ENCODE measurements at places on chromosomes 4 and X. TPM values are rescaled to one million over a fixed set of nuclear protein-coding genes. Genes with fewer than 3 reads are reported as not detected.

The ADGRG2 gene
- not detected for total RNA-seq

The MMRN1 gene
- not detected for total RNA-seq

The UCHL1 gene
- total RNA-seq: 0.83 TPM

The YY2 gene
- 1.8 TPM for total RNA-seq

The ABLIM2 gene
- 0.72 TPM for total RNA-seq

The GPM6B gene
- total RNA-seq: not detected

The SHISA3 gene
- total RNA-seq: 0.11 TPM

The PRR32 gene
- not detected for total RNA-seq

The SASH3 gene
- total RNA-seq: 140 TPM

The GAGE1 gene
- not detected for total RNA-seq

- H3K27me3 ChIP-seq: no peaks in the 10 kb centered on the region
- H3K4me1 ChIP-seq: no peaks in the 10 kb centered on the region
- H3K36me3 ChIP-seq: no peaks in the 10 kb centered on the region
- no peak overlapping the region for H3K4me3 ChIP-seq
Observed at GRCh38 chr4:54155936-54156335, 56.0 kb downstream of the GSX2 start.

GRCh38 chr4:68218044-68218443 lies 27.4 kb downstream of the TMPRSS11B start:
- no peak for DNase-seq
- H3K4me3 ChIP-seq: no peak overlapping the region
- H3K27ac ChIP-seq: no peak overlapping the region
- H3K4me1 ChIP-seq: no peaks in the 10 kb centered on the region
- no peaks in the 10 kb centered on the region for H3K36me3 ChIP-seq

GRCh38 chr4:113423631-113424030 lies 337.9 kb downstream of the CAMK2D start:
- DNase-seq: no peak
- no peaks in the 10 kb centered on the region for H3K36me3 ChIP-seq
- H3K27me3 ChIP-seq: no peaks in the 10 kb centered on the region
- H3K27ac ChIP-seq: no peak overlapping the region
- no peak overlapping the region for H3K4me3 ChIP-seq

- DNase-seq: no peak
- no peak overlapping the region for H3K4me3 ChIP-seq
- H3K4me1 ChIP-seq: no peaks in the 10 kb centered on the region
Observed at GRCh38 chrX:50158593-50158992, 42.2 kb downstream of the AKAP4 start.

DNA sequence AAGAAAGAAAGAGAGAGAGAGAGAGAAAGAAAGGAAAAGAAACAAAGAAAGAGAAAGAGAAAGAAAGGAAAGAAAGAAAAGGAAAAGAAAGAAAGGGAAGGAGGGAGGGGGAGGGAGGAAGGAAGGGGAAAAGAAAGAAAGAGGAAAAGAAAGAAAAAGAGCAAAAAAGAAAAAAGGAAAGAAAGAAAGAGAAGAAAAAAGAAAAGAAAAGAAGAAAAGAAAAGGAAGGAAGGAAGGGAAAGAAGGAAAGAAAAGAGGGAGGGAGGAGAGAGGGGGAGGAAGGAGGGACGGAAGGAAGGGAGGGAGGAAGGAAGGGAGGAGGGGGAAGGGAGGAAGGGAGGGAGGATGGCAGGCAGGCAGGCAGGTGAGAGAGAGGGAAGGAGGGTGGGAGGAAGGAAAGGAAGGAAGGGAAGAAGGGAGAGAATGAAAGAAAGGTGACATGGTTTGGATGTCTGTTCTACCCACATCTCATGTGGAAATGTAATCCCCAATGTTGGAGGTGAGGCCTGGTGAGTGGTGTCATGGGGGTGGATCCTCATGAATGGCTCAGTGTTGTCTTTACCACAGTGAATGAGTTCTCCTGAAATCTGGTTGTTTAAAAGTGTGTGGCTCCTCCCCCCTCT lies 83.0 kb upstream of the DCLK2 start:
- no peak for DNase-seq
- no peaks in the 10 kb centered on the region for H3K27me3 ChIP-seq
- no peaks in the 10 kb centered on the region for H3K36me3 ChIP-seq
- no peak overlapping the region for H3K4me3 ChIP-seq
- H3K4me1 ChIP-seq: no peaks in the 10 kb centered on the region
- no peak overlapping the region for H3K27ac ChIP-seq

DNA sequence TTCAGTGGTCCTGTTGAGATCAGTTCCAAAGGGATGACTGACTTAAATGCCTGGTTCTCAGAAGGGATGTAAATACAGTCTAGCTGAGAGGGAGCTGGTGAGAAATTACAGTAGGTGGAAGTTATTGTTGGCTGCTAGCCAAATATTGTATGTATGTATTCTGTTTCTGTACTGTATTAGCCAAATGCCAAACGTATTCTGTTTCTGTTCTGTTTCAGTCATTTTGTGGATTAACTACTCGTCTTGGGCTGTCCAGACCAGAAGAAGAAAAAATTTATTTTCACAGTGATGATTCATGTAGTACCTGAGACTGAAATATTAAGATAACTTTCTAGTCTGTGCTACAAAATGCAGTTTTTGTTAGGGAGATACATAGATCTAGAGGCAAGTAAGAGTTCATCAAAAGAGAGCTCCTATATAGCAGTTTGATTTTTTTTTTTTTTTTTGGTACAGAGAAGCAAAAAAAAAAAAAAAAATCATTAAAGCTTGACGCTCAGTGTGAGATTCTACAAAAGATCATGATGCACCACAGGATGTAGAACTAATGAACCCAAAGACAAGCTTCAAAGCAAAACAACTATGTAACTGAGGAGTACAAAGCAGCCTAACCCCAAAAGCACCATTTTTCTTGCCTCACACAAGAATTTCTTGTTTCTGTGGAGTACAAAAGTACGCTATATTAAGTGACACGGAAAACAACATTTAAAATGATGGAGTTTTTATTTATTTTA lies 54.8 kb downstream of the CASP6 start:
- H3K4me1 ChIP-seq: peaks cover 80% of the 10 kb centered on the region
- DNase-seq: no peak
- no peaks in the 10 kb centered on the region for H3K36me3 ChIP-seq
- peak overlapping the region; percentile 50 for H3K4me3 ChIP-seq

GRCh38 chr4:63777601-63778000 lies 631.6 kb downstream of the TECRL start:
- H3K27me3 ChIP-seq: no peaks in the 10 kb centered on the region
- H3K36me3 ChIP-seq: no peaks in the 10 kb centered on the region
- DNase-seq: no peak

GRCh38 chr4:110268352-110268751 lies 69.9 kb upstream of the ELOVL6 start:
- no peaks in the 10 kb centered on the region for H3K27me3 ChIP-seq
- no peak overlapping the region for H3K4me3 ChIP-seq
- no peak for DNase-seq
- H3K27ac ChIP-seq: no peak overlapping the region
- H3K36me3 ChIP-seq: no peaks in the 10 kb centered on the region
- no peaks in the 10 kb centered on the region for H3K4me1 ChIP-seq

- H3K4me1 ChIP-seq: peaks cover 5% of the 10 kb centered on the region
- DNase-seq: no peak
- H3K27me3 ChIP-seq: no peaks in the 10 kb centered on the region
- H3K27ac ChIP-seq: no peak overlapping the region
- H3K36me3 ChIP-seq: no peaks in the 10 kb centered on the region
Observed at GRCh38 chr4:89368861-89369260, 61.3 kb upstream of the GPRIN3 start.

DNA sequence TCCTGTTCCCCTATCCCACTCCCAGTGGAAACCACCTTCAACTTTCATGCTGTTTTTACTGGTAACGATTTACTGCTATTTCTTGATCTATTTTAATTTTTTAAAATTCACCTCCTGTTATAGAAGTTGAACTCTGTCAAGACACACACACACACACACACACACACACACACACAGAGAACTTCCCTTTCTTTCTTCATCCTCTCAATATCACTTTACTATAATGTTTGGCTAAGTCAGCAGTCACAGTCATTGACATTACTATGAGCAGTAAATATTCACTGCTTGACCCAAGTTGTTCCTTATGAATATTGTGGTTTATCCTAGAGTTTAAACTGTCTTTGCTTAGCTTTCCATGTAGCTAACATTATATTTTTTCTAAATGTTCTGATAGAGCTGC lies 24.0 kb upstream of the SGMS2 start:
- no peaks in the 10 kb centered on the region for H3K36me3 ChIP-seq
- no peaks in the 10 kb centered on the region for H3K27me3 ChIP-seq
- H3K27ac ChIP-seq: no peak overlapping the region
- H3K4me1 ChIP-seq: no peaks in the 10 kb centered on the region
- H3K4me3 ChIP-seq: no peak overlapping the region

- no peaks in the 10 kb centered on the region for H3K36me3 ChIP-seq
- H3K4me1 ChIP-seq: peaks cover under 1% of the 10 kb centered on the region
- DNase-seq: no peak
- peaks cover 2% of the 10 kb centered on the region for H3K27me3 ChIP-seq
Observed at GRCh38 chr4:169275180-169275579, 4.4 kb upstream of the SH3RF1 start.

DNA sequence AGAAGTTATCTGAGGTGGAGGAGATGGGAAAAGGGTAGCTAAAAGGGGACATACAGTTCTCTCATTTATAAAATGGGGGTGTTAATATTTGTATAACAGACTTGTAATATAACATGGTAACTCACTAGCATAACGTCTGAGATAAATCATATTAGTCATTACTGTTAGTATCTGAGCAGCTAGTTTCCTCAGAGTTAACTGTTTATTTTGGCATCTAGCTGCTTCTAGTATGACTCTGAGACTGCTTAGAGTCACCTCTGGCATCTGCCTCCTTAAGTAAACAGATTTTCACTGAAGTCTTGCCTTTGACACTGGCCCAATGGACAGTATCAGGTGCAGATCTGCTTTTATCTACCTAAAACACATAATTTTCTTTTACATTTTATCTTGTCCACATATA lies 58.1 kb downstream of the SLC30A9 start:
- H3K27me3 ChIP-seq: no peaks in the 10 kb centered on the region
- no peak overlapping the region for H3K4me3 ChIP-seq
- H3K27ac ChIP-seq: no peak overlapping the region
- no peaks in the 10 kb centered on the region for H3K36me3 ChIP-seq

GRCh38 chr4:102564399-102565059 lies 63.4 kb downstream of the NFKB1 start:
- H3K4me1 ChIP-seq: peaks cover 33% of the 10 kb centered on the region
- H3K27ac ChIP-seq: no peak overlapping the region
- no peak for DNase-seq

- H3K4me1 ChIP-seq: no peaks in the 10 kb centered on the region
- H3K4me3 ChIP-seq: no peak overlapping the region
Observed at GRCh38 chr4:149845743-149846142, 30.1 kb upstream of the IQCM start.

DNA sequence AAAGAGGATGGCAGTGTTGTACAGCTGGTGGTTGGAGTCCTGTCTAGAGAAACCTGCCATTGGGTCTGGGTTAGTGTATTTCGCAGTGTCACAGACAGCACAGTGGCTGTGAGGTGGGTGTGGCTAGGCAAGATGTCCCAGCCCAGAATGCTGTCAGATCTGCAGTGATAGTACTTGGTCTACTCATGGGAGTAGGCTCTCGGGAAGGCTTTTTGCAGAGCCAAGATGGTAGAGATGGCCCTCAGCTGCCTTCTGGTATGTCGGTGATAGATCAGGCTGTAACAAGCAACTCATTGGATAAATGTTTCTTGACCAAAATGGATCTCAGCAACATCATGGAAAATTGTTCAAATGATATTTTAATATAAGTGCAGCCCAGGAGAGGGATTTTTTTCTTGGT lies 84.3 kb upstream of the WDR1 start:
- H3K4me3 ChIP-seq: no peak overlapping the region
- H3K36me3 ChIP-seq: no peaks in the 10 kb centered on the region
- no peaks in the 10 kb centered on the region for H3K27me3 ChIP-seq
- H3K4me1 ChIP-seq: no peaks in the 10 kb centered on the region
- peak overlapping the region; percentile 22 for H3K27ac ChIP-seq

- H3K36me3 ChIP-seq: no peaks in the 10 kb centered on the region
- no peak overlapping the region for H3K4me3 ChIP-seq
- no peak for DNase-seq
- no peaks in the 10 kb centered on the region for H3K4me1 ChIP-seq
- no peak overlapping the region for H3K27ac ChIP-seq
- H3K27me3 ChIP-seq: no peaks in the 10 kb centered on the region
Observed at GRCh38 chrX:9937761-9938160, 29.4 kb upstream of the CLDN34 start.

GRCh38 chrX:100944601-100945000 lies 15.9 kb upstream of the XKRX start:
- H3K27me3 ChIP-seq: no peaks in the 10 kb centered on the region
- H3K4me3 ChIP-seq: no peak overlapping the region
- H3K36me3 ChIP-seq: no peaks in the 10 kb centered on the region
- peaks cover under 1% of the 10 kb centered on the region for H3K4me1 ChIP-seq
